ENCODE measurements at places on chromosomes 16 and 17.

DNA sequence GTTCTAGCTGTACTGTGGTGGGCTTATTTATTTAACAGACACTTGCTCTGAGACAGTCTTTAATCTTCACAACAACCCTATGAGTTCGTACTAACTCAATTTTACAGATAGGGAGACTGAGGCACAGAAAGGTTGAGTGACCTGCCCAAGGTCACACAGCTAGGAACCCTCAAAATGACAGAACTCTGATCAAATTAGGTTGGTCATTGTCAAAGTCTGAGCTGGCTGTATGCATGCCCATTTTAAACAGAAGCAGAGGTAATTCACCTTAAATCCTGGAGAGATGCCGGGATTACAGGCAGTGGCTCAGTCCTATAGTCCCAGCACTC is 24.9 kb downstream of the LAT start:
- DNase-seq = no peak

- no peak for DNase-seq
These were observed 13.1 kb upstream of the DUSP14 start for GRCh38 chr17:37476431-37477120.

- DNase-seq = no peak
These were observed 246.7 kb downstream of the FTO start for GRCh38 chr16:53950677-53951076.

- DNase-seq = no peak
These were observed 151.5 kb upstream of the TOM1L1 start for GRCh38 chr17:54749157-54749556.

- DNase-seq = no peak
These were observed 49.8 kb downstream of the SEC14L1 start for GRCh38 chr17:77190576-77190975.

- DNase-seq = no peak
These were observed 5.2 kb downstream of the CDH13 start for GRCh38 chr16:82631701-82632685.

DNA sequence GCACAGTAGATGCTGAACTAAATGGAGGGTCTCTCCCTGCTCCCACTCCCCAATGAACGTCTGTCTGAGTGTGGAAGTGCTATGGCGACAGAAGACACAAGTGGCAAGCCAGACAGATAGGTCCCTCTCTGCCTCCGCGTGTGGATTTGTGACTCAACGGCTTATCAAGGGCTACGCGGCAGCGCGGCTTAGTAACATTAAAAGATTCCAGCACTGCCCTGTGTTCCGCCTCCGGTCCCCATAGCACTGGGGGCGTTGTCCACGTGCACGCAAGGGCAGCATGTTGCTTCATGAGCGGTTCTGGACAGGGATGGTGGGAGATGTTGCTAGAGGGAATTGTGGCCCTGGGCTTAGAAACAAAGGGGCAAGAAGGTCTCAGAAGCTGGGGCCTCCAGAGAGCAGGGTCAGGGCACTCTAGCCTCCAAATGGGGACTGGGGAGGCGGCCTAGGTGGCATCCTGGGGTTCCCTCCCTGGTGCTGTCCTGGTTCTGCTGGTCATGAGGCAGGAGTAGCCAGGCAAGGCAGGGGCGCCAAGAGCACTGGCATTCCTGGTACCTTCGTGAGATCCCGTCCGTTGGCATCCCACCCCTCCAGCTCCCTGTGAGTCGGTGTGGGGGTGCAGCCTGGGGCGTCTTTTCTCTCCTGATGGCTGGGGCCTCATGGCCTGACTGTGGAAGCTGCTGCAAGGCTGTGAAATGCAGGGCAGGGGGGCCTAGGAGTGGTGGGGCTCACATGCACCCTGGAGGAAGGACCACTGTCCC is 9.1 kb downstream of the CRHR1 start:
- DNase-seq = no peak

DNA sequence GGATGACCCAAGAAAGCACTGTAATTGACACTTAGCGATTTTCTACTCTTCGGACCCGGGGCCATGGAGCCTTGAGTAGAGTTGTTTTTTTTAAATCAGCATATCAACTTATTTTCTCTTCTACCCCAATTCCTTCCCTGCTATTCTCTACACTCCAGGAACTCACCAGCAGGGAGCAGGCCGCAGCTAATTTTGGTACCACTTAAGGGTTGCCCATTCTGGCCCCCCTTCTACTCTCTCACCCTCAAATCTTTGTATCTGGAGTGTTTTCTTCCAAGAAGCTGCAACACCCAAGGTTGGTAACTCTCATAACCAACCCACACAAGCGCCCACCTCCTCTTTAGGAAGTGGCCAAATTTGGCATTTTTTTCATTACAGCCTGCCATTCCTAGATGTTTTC is 5.5 kb upstream of the ERAL1 start:
- no peak for DNase-seq

GRCh38 chr16:53159781-53160436 is 105.1 kb downstream of the CHD9 start:
- no peak for DNase-seq
